Activated CD4-positive, alpha-beta memory T cell treated with anti-CD3 and anti-CD28 coated beads, Interleukin-2, amount 10 ng/mL, durations not matched to agents 7 days and 5 days (primary cell): ENCODE measurements at places on chromosomes 5 and 9. TPM values are rescaled to one million over a fixed set of nuclear protein-coding genes. Genes with fewer than 3 reads are reported as not detected.
A peak's percentile ranks its signal among the peaks of the same experiment; 100 is the strongest.

- no peaks in the 10 kb centered on the region for H3K4me1 ChIP-seq
- no peak for DNase-seq
- H3K27ac ChIP-seq = no peak overlapping the region
- no peak overlapping the region for H3K4me3 ChIP-seq
- peaks cover 11% of the 10 kb centered on the region for H3K27me3 ChIP-seq
- H3K36me3 ChIP-seq = no peaks in the 10 kb centered on the region
Measured at GRCh38 chr5:39439582-39440162, 14.9 kb upstream of the DAB2 start.

DNA sequence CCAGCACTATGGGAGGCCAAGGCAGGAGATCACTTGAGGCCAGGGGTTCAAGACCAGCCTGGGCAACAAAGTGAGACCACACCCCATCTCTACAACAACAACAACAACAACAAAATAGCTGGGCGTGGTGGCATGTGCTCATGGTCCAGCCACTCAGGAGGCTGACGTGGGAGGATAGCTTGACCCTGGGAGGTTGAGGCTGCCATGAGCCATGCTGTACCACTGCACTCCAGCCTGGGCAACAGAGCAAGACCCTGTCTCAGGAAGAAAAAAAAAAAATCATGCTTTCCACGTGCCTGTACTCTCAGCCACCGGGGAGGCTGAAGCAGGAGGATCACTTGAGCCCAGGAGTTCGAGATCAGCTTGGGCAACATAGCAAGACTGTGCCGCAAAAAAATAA is 29.5 kb downstream of the TSC1 start:
- H3K4me3 ChIP-seq = no peak overlapping the region
- no peak for DNase-seq
- H3K27me3 ChIP-seq = no peaks in the 10 kb centered on the region
- H3K27ac ChIP-seq = no peak overlapping the region

GRCh38 chr9:33166231-33167083 is 679 bp downstream of the B4GALT1 start:
- peaks cover 27% of the 10 kb centered on the region for H3K36me3 ChIP-seq
- no peaks in the 10 kb centered on the region for H3K27me3 ChIP-seq
- H3K4me1 ChIP-seq = peaks cover 67% of the 10 kb centered on the region
- DNase-seq = no peak
- H3K4me3 ChIP-seq = peak overlapping the region; percentile 89

- H3K4me3 ChIP-seq = no peak overlapping the region
- peaks cover 3% of the 10 kb centered on the region for H3K36me3 ChIP-seq
- H3K4me1 ChIP-seq = no peaks in the 10 kb centered on the region
- H3K27me3 ChIP-seq = no peaks in the 10 kb centered on the region
Measured at GRCh38 chr9:27545471-27545870, 15.9 kb upstream of the MOB3B start.

GRCh38 chr9:17865881-17866280 is 287.0 kb downstream of the SH3GL2 start:
- no peak overlapping the region for H3K27ac ChIP-seq
- no peaks in the 10 kb centered on the region for H3K27me3 ChIP-seq
- no peak for DNase-seq
- no peaks in the 10 kb centered on the region for H3K36me3 ChIP-seq
- H3K4me1 ChIP-seq = no peaks in the 10 kb centered on the region

DNA sequence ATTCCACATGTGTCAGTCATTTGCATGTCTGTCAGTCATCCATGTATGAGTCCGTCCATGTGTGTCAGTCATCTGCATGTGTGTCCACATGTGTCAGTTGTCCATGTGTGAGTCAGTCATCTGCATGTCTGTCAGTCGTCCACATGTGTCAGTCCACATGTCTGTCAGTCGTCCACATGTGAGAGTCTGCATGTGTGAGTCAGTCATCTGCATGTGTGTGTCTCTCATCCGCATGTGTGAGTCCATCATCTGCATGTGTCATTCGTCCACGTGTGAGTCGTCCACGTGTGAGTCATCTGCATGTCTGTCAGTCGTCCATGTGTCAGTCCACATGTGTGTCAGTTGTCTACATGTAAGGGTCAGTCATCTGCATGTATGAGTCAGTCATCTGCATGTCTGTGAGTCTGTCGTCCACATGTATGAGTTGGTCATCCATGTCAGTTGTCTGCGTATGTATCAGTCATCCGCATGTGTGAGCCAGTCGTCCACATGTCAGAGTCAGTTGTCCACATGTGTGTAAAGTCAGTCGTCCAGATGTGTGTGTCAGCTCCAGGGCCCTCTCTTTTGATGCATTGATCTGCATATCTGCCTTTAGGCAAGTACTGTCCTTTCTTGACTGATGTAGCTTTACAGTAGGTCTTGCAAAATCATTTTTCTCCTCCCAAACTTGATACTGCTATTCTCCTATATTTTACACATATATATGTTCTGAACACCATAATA is 72.5 kb upstream of the CACNA1B start:
- DNase-seq = no peak
- no peak overlapping the region for H3K27ac ChIP-seq
- no peaks in the 10 kb centered on the region for H3K27me3 ChIP-seq
- H3K4me3 ChIP-seq = no peak overlapping the region

DNA sequence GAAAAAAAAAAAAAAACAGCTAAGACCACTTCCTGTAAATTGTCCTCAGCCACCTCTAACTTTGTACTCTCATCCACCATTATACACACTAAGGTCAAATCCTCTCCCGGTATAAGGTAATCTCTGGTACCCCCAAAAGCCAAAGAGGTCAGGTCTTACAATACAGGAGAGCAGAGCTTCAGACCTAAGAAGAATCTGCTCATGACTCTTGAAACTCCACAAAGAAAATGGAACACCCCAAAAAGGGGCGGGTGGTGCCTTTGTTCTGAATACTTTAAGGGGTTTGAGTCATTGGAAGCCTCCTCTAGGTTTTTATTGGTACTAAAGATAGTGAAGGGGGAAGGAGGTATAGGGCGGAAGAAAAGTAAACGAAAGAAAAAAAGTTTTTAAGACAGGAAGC is 69.8 kb downstream of the COL15A1 start:
- peak overlapping the region; percentile 68 for H3K27ac ChIP-seq
- peak; percentile 26 for DNase-seq
- no peak overlapping the region for H3K4me3 ChIP-seq
- H3K4me1 ChIP-seq = peaks cover 16% of the 10 kb centered on the region

DNA sequence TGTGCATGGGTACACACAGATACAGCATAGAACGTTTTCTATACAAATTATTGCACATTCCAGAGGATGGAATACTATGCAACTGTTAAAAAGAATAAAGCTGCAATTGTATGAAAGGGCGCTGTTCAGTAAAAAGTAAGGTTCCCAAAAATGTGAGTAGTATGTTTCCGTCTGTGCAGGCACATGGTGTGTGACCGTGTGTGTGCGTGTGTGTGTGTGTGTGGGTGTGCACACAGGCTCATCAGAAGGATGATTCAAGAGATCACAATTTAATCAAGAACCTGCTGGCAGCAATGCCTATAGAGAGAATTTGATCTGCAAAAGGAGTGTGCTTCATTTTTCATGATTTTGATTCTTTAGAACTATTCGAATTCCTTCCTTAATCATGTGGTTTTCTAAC is 76.3 kb downstream of the SEMA4D start:
- peaks cover 100% of the 10 kb centered on the region for H3K4me1 ChIP-seq
- H3K27ac ChIP-seq = peak overlapping the region; percentile 97
- peaks cover 77% of the 10 kb centered on the region for H3K36me3 ChIP-seq
- DNase-seq = peak; percentile 33
- peak overlapping the region; percentile 31 for H3K4me3 ChIP-seq

DNA sequence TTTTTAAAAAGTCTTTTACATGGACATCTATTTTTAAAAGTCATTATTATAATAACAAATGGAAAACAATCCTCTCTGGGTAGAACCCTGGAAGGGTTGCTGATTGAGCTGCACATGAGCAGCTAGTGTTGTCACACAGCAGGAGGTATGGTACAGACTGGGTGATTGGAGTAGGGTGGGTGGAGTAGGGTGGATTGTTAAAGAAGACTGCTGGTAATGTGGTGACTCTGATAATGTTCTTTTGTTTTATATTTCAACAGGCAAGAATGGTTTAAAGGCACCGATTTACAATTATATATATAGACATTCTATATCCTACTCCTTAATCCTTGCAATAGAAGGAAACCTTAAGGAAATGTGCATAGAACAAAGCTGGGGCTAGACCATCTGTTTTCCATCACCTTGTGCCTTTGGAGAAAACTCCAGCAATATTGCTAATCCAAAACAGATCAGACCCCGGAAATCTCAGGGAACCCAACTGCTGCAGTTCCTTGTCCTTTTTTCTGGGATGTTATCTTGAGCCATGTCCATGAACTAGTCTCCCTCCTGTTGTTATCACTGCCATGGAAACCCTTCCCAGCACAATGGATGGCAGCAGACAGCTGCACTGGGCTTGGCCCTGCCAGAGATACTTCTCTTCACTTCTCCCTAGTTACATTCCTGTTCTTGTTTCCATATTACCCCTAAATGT is 129.7 kb downstream of the YIPF5 start:
- H3K36me3 ChIP-seq = no peaks in the 10 kb centered on the region
- no peaks in the 10 kb centered on the region for H3K4me1 ChIP-seq
- H3K27ac ChIP-seq = no peak overlapping the region
- H3K4me3 ChIP-seq = no peak overlapping the region
- no peaks in the 10 kb centered on the region for H3K27me3 ChIP-seq
- DNase-seq = no peak

DNA sequence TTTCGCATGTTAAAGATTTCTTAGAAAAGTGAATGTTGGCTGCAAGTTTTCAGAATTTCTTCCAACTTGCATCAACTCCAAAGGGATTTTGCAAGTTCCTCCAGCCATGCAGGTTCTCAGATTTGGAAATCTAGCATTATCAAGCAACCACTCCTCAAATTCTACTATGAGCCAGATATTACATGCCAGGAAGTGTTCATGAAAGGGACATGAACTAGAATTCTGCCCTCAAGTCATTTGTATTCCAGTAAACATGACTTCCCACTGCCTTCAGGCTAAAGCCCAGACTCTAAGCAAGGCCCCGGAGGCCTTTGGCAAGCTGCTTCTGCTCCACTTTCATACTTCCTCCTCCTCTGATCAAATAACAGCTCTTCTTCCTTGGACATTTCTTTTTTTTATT is 111.3 kb upstream of the PAPPA start:
- H3K27me3 ChIP-seq = no peaks in the 10 kb centered on the region
- no peak for DNase-seq
- no peak overlapping the region for H3K4me3 ChIP-seq

- no peak for DNase-seq
- no peaks in the 10 kb centered on the region for H3K36me3 ChIP-seq
- peaks cover 28% of the 10 kb centered on the region for H3K27me3 ChIP-seq
- H3K27ac ChIP-seq = no peak overlapping the region
- H3K4me1 ChIP-seq = peaks cover 2% of the 10 kb centered on the region
Measured at GRCh38 chr9:136713550-136713949, 1.2 kb downstream of the DIPK1B start.

DNA sequence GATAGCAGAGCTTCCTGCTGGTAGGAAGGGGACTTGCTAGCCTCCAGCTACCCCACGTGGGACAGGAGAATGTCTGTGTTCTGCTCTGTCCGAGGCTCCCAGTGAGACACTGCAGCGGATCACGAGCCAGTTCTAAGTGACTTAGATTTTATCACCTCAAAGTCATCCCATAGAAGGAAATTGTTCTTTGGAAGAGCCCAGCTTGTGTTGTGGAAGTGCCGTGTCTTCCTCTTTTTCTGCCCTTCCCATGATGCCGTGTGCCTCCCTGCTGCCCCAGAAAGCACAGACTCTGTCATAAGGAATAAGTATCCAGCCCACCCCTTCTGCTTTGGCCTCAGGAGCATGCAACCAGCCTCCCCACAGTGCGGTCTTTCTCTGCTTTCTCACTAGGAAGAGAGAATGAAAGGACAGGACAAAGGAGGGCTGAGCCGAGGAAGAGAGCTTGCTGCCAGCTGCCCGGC is 35.6 kb downstream of the RUFY1 start:
- no peaks in the 10 kb centered on the region for H3K27me3 ChIP-seq
- peaks cover 24% of the 10 kb centered on the region for H3K36me3 ChIP-seq
- no peak overlapping the region for H3K27ac ChIP-seq

DNA sequence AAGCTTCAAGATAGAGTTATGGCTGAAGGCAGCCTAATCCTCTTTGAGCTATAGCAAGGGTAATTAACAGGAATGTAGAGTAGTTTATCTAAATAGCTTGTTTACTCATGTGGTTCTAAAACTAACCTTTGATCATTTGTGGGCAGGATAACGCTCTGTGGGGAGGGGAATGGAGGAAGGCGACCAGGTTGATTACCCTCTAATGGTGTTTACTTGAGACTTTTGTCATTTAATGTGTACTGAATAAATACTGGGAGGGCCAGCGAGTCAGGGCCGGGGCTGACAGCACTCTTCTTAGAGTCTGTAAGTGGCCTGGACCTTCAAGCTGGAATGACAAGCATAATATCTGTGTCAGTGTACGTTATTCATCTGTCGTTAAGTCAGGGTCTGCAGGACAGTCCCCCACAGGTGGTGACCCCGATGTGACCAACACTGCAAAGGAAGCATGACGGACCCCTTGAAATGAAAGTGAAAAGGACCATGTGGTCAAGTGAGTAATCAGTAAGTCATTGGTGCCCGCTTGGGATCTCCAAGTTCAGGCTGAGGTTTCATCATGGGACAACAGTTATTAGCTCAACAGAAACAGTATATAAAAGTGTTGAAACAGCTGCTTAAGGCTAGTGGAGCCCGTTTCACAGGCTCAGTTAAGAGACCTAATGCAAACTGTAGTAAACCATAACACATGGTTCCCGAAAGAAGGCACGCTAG is 162.6 kb downstream of the CPLANE1 start:
- H3K27ac ChIP-seq = no peak overlapping the region
- H3K36me3 ChIP-seq = no peaks in the 10 kb centered on the region
- no peaks in the 10 kb centered on the region for H3K4me1 ChIP-seq
- DNase-seq = no peak
- H3K4me3 ChIP-seq = no peak overlapping the region

- peaks cover 5% of the 10 kb centered on the region for H3K27me3 ChIP-seq
- H3K4me3 ChIP-seq = no peak overlapping the region
- no peak for DNase-seq
- H3K4me1 ChIP-seq = no peaks in the 10 kb centered on the region
Measured at GRCh38 chr9:15160673-15161072, 146.3 kb downstream of the TTC39B start.

DNA sequence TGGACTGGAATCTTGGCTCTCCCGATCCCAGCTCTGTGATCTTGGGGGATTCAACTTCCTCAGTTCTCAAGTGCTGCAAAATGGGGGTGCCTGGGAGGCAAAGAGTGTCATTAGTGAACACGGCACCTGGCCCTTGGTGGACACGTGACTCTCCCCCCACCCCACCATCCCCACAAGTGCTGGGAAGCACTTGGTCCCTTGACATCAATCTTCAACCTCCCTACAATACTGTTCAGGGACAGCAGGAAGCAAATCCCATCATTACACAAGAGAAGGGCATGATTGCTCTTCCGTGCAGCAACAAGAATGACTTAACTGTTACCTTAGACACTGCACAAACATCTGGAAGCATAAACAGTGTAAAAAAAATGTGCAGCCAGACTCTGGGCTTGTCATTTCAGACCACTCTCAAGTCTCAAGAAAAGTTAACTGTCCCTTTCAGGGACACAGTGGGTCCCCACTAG is 61.4 kb downstream of the PSMB7 start:
- peaks cover 29% of the 10 kb centered on the region for H3K4me1 ChIP-seq
- H3K36me3 ChIP-seq = peaks cover 33% of the 10 kb centered on the region
- no peak overlapping the region for H3K27ac ChIP-seq
- H3K27me3 ChIP-seq = no peaks in the 10 kb centered on the region
- no peak for DNase-seq

Gene PGM5
- not detected for total RNA-seq

Gene GFPT2
- not detected for total RNA-seq

Gene TMEFF1
- total RNA-seq = not detected

Gene GKAP1
- total RNA-seq = 3.8 TPM

Gene CCDC171
- 2.5 TPM for total RNA-seq

Gene ADGRV1
- total RNA-seq = not detected

Gene ANKRD33B
- total RNA-seq = 9.5 TPM

Gene GZMA
- total RNA-seq = 1,058 TPM

Gene ZFP37
- total RNA-seq = 0.81 TPM

Gene RNF130
- total RNA-seq = 2.9 TPM

Gene TTC23L
- not detected for total RNA-seq

Gene PCDHGC3
- not detected for total RNA-seq
